ENCODE measurements at places on chromosomes 6 and 20.

GRCh38 chr20:44696315-44696714 is 18.9 kb upstream of the CCN5 start:
- DNase-seq = no peak

- no peak for DNase-seq
Observed at GRCh38 chr6:120489941-120490340, 844.3 kb downstream of the TBC1D32 start.

GRCh38 chr6:108872141-108872557 is 23.9 kb downstream of the ARMC2 start:
- DNase-seq = no peak

DNA sequence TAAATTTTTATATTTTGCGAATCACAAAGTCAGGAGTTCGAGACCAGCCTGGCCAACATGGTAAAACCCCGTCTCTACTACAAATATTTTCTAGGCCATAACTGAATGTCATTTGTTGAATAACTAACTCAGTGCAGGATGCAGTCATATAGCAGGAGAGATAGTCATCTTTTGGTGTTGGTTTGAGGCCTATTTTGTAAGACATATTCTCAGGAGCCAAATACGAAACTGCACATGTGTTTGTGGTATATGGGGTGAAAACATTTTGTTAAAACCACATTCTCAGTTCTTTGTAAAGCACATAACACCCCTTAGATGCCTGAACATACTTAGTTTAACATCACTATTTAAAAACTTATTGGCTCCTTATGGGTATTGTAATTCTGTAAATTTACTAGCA is 4.7 kb upstream of the ENPP5 start:
- DNase-seq = no peak

DNA sequence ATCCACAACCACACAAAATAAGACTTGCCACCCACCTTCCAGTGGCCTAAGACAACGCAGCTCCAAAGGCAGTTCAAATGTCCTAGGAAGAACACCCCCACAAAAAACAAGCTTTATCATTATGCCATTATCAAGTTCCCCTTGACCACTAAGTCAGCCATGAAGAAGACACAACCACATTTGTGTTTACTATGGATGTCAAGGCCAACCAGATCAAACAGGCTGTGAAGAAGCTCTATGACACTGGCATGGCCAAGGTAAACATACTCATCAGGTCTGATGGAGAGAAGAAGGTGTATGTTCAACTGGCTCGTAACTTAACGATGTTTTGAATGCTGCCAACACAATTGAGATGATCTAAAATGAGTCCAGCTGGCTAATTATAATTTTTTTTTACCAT is 26.1 kb downstream of the SEC63 start:
- DNase-seq = no peak

- DNase-seq = no peak
Observed at GRCh38 chr20:1872459-1873097, 22.6 kb upstream of the SIRPA start.

GRCh38 chr6:20464041-20464440 is 62.4 kb downstream of the E2F3 start:
- no peak for DNase-seq

GRCh38 chr6:37655666-37656065 is 42.0 kb downstream of the MDGA1 start:
- DNase-seq = no peak
